ENCODE measurements at places on chromosomes 13 and 19.

DNA sequence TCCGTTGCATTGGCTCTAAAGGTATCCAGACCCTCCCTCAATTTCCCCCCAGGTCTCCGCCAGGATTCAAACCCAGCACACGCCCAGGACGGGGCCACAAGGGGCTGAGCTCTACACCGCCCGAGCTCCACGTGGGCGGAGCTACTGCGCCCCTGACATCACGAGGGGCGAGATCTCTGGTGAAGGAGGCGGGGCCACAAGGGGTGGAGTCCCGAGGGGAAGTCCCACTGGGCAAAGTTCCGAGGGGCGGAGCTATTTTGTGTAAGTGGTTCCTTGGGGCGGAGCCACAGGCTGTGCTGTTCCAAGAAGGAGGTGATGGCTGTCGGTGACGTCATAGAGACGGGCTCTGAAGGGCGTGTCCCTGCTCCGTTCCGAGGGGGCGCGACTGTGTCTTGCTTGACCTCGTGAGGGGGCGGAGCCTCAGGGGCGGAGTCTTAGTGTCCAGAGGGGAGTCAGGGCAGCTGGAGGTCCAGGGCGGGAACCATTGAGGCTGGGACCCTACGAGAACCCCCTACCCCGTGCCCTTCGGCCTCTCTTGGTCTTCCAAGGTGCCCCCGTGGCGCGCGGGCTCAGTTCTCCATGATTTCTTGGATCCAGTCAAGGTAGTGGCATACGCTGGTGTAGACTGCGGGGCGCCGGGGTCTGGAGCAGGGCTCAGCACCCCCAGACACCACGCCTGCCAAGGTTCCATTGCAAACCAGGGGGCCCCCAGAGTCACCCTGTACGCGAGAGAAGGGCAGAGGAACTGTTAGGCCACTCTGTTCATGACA, 1.3 kb upstream of the KLK8 start:
- no peak for DNase-seq

- DNase-seq: no peak
Measured at GRCh38 chr13:28716511-28716910, 2.3 kb downstream of the SLC46A3 start.

DNA sequence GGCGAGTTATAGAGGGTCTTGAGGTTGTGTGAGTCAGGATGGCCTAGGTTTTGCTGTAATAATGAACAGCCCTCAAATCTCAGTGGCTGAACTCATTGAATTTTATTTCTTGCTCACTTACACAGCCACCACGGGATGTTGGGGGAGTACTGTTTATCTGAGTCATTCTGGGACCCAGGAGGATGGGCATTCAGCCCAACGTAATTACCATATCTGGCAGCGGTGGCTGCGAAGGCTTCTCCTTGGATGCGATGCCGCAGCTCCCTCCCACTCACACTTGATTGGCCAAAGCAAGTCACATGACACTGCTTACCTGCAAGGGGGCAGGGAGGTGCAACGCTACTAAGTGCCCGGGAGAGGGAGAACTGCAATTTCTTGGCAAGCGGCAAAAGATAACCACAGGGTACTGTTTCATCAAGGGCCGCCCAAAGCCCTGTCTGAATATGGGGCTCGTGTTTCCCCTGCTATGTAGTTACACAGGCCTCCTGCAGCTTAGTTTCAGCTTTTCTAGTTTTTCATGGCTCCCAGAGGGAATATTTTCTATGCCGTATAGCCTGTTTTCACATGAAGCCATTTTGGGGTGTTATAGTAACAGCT, 19.9 kb downstream of the ZSWIM9 start:
- DNase-seq: peak; percentile 53

DNA sequence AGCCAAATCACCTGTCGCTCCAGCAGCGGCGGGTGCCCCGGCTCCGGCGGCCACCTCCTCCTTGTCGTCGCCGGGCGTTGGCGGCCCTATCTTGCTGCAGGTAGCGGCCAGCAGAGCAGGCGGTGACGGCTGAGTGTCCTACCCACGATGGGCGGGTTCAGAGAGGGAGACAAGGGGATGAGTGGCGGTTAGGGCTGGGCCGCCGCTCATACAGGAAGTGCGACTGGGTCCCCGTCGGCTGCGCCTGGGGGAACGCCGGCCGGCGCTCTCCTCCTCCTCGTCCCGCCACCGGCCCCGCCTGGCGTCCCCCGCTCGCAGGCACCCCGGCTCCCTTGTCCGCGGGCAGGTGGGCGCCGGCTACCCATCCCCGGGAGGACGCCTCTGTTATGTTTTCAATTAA, 1692.0 kb downstream of the SLITRK5 start:
- no peak for DNase-seq

GRCh38 chr13:29621051-29621800, 25.7 kb upstream of the SLC7A1 start:
- DNase-seq: no peak

GRCh38 chr13:52001120-52001731, 10.0 kb downstream of the ATP7B start:
- no peak for DNase-seq

GRCh38 chr19:52533901-52534300, 6.4 kb downstream of the ZNF808 start:
- no peak for DNase-seq

- no peak for DNase-seq
Measured at GRCh38 chr13:39318161-39318560, 279.9 kb downstream of the NHLRC3 start.

GRCh38 chr19:17915940-17916593, 16.7 kb upstream of the CCDC124 start:
- DNase-seq: no peak

GRCh38 chr13:50320271-50320862, 305.1 kb downstream of the KCNRG start:
- no peak for DNase-seq

- DNase-seq: no peak
Measured at GRCh38 chr13:50038266-50038665, 23.0 kb downstream of the KCNRG start.

- peak; percentile 88 for DNase-seq
Measured at GRCh38 chr19:42295831-42296525, 6.0 kb upstream of the PRR19 start.

DNA sequence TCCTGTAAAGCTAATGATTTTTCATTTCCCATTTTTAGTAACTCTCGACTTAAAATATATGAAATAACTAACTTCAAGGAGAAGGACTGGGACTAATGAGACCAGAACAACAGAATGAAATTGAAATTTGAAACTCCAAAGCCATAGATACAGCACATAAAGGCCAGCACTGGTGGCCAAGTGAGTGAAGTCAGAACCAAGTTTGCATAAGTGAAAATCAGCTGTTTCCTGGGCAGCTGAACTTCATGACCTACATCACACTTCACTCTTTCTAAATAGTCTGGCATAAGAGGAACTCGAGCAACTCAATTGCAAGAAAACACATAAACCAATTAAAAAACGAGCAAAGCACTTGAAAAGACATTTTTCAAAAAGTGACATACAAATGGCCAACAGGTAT, 84.5 kb downstream of the DCLK1 start:
- DNase-seq: no peak

DNA sequence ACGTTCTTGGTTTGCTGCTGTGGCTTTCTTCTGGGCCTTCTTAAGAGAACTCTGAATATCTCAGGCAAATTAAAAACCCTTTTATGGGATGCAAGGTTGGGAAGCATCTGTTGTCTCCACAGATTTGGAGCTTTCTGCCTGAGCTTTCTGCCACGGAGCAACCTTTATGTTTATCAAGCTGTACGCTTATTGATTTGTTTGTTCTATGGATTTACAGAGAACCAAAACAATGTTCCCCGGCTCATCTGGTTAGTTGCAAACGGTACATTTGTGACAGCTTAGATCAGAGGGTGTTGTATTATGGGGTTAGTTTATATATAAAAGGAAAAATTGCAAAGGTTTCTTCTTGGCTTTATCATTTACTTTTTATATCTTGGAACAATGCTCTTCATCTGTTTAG, 479.6 kb downstream of the DIAPH3 start:
- no peak for DNase-seq

GRCh38 chr13:79909644-79910043, 428.7 kb downstream of the NDFIP2 start:
- no peak for DNase-seq

DNA sequence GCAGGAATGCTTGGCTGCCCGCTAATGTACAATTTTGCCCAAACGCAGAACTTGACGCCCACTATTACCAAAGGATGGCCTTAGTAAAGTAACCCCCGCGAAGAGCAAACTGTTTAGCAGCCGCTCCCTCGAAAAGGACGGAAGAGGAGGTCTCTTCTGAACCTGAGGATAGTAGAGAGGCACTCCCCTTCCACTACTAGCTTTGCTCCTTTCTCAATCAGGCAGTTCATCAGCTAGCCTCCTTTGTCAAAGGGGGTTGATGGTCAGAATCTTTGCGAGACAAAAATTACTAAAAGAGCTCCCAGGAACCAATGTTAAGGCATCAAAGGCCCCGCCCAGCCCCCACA, 534 bp downstream of the CAB39L start:
- DNase-seq: no peak

- no peak for DNase-seq
Measured at GRCh38 chr13:33026489-33027152, 10.4 kb downstream of the KL start.

- no peak for DNase-seq
Measured at GRCh38 chr13:111001636-111002035, 86.8 kb upstream of the ANKRD10 start.

GRCh38 chr19:6765738-6766356, 1.4 kb downstream of the SH2D3A start:
- no peak for DNase-seq

DNA sequence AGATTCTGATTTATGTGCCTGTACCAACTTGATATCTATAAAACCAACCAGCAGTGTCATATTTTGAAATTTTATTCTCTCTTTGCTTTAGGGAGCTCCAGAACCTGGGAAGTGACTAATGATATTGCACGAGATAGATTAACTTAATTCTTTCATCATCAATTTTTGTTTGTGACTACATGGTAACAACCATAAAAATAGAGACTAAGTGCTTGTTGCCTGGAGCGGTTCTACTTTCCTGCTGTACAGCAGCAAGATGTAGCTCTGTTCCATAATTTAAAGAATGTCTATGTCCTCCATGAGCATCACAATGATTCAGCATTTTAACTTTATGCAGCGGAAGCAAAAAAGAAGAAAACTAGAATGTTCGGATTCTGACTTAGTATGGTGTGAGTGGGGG, 275.6 kb downstream of the KLF5 start:
- DNase-seq: no peak

DNA sequence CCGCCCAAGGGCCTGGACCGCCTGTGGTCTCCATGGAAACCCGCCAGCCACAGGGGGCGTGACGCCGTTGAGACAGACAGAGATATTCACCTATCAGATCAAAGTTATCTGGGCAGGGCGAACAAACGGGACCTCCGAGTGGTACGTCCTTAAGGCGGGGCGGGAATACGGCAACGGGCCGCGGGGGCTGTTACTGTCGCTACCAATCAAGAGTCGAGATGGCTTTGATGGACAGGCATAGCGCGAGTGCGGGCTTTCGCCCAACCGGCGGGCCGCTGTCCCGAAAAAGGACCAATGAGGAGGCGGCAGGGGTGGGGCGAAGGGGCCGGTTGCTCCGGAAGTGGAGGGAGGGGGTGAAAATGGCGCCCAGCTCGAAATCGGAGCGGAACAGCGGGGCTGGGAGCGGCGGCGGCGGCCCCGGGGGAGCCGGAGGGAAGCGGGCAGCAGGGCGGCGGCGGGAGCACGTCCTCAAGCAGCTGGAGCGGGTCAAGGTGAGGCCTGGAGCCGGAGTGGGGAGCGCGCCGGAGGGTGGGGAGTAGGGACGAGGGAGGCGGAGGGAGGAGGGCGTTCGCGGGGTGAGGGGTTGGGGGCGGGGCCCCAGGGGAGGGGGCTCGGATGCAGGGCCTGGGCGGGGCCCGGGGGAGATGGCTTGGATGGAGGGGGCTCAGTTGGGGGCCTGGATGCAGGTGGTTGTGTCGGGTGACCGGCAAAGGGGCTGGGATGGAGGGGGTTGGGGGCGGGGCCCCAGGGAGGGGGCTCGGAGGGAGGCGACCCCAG, at the start of gene DCAF15:
TSS of gene DCAF15 (plus strand) at position 356 of the 777 bp plus-strand sequence. CDS start at position 360, 4 bp downstream.
- DNase-seq: peak; percentile 99

GRCh38 chr19:10677751-10678150, 23.5 kb upstream of the QTRT1 start:
- no peak for DNase-seq

DNA sequence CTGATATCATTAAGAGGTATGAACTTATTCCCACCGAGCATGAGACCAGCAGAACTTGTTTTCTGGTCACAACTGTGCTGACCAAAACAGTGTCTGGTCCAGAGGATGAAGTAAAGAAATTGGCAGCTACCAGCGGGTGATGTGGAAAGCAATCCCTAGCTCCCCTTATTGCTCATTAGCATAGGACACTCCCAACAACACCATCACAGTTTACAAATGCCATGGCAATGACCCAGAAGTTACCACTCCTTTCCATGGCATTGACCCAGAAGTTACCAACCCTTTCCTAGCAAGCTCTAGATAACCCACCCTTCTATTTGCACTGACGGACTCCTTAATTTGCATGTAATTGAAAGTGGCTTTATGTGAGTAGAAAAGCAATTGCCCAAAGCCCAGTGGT, 1856.1 kb downstream of the OLFM4 start:
- no peak for DNase-seq

DNA sequence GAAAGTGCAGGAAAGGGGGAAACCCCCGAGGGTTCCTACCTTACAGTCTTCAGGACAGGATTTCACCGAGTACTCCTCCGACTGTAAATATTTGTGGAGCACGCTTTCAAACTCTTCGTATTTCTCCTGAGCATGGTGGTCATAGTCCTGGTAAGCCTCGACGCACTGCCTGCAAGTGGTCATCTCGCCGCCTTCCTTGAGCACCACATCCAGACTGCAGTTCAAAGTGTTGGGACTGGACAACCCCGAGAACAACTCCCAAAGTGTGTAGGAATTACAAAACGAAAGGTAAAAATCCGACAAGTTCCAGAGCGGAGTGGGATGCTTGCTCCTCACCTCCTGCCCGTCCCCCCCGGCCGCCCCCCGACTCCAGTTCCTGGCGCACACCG, 349.7 kb downstream of the LIG4 start:
- DNase-seq: no peak

DNA sequence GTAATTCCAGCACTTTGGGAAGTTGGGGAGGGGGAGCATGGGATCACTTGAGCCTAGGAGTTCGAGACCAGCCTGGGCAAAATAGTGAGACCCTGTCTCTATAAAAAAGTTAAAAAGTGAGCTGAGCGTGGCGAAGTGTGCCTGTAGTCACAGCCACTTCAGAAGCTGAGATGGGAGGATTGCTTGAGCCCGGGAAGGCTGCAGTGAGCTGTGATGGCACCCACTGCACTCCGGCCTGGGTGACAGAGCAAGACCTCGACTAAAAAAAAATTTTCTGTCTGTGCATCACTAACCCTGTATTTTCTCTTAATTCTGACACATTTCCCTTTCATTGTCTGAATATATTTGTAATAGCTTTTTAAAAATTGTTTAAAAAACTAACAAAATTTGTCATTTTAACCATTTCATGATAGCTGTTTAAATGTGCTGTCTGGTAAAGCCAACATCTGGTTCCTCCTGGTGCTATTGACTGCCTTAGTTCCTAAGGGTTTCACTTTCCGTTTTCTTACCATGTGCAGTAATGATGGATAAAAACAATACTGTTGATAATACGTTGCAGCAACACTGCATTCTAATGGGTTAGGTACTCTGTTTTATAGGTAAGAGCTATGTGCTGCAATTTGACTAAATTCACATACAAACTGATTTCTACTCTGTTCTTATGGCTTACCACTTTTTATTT, 29.7 kb downstream of the LATS2 start:
- DNase-seq: no peak

GRCh38 chr19:16671652-16672274, 10.8 kb downstream of the TMEM38A start:
- no peak for DNase-seq

GRCh38 chr19:1279782-1280341, 4.5 kb downstream of the FAM174C start:
- peak; percentile 59 for DNase-seq

All from T-helper 2 cell (primary cell).